Activated CD4-positive, alpha-beta T cell treated with anti-CD3 and anti-CD28 coated beads for 4 hours (primary cell): ENCODE measurements at places on chromosomes 5 and 9.

DNA sequence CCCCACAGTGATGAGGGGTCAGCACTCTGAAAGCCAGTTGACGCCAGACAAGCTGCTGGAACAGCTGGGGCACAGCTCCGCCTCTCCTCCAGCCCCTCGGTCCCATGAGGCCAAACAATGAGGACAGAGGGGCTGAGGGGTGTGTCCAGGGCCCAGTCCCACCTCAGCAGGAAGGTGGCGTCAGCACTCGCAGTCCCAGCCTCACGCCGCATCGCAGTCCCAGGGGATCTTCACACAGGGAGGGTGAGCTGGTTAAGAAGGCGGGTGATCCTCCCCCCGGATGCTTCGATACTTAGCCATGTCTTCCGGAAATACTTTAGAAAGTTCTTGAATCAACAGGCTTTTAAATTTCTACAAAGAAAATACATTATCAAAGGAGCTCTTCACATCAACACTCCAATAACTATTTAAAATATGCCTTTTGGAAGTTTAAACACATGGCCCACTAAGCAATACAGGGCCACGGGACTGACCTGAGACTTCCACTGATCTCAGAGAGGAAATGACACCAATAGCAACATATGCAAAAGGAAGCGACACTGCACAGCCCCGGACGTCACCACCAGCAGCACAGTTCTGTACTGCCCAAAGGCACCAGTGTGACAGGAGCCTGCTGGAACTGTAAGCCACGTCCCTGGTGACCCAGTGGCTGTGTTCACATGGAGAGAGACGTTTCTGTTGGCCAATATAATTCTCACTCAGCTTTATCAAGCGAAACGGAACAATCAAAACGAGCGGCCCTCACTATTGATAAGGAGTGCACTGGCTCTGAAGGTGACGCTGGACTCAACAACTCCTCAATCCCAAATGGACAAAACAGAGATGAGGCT lies 5.9 kb downstream of the MED10 start:
- no peak for DNase-seq

DNA sequence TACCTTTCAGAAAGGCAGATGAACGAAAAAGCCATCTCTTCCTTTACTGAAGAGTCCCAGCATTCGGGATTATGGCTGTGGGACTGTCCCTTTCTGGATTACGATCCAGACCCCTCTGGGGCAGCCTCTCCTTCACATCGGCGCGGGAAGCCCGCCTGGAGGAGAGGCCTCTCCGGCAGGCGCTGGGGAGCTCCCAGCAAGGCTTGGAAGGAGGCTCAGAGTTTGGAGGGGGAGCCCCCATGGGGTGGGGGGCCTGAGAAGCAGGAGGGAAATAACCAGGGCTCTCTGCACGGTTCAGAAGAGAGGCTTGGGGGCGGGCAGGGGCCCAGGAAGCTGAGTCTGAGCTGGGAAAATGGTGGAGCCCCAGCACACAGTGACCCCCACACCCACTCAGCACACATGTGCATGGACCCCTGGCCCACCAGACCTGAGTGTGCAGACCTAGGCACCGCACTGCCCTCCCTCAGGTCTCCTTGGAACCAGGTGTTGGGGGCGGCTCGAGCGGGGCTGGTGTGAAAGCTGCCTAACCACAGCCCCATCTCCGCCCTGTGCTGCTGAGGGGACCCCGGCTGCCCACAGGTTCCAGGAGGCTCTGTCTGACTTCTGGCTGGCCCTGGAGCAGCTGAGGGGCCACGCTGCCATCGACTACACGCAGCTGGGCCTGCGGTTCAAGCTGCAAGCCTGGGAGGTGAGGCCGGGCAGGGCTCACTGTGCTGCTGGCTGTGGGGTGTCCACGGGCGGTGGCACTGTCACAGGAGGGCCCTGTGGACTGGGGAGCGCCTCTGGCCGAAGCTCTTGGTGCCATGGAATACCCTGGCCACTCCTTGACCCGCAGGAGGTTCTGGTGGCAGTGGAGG lies 4.5 kb downstream of the NOXA1 start:
- DNase-seq: no peak

DNA sequence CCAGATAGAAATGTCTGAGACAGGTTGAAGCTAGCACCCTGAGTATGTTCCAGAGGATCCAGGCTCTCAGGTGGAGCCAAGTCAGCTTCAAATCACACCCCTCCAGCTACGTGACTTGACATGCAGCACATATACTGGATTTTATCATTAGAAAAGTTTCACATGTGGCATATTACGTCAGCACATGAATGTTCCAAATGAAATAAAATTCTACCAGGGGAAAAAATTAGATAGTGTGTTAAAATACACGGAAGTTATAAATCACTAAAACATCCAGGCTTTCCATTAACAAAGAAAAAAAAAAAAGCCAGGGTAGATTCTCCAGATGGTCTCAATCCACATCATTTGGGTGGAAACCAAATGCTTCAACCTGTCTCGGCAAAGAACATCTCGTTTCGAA lies 251.6 kb downstream of the MPDZ start:
- no peak for DNase-seq

GRCh38 chr5:12661617-12662370 lies 757.5 kb upstream of the CTNND2 start:
- no peak for DNase-seq

- DNase-seq: peak; percentile 82
Observed at GRCh38 chr5:172175263-172175719, 12.7 kb downstream of the STK10 start.

- DNase-seq: no peak
Observed at GRCh38 chr9:130254747-130255630, 10.6 kb upstream of the HMCN2 start.

- DNase-seq: no peak
Observed at GRCh38 chr9:76835571-76836283, 70.2 kb downstream of the PRUNE2 start.

- no peak for DNase-seq
Observed at GRCh38 chr5:138330813-138331448, 673 bp downstream of the CDC25C start.

DNA sequence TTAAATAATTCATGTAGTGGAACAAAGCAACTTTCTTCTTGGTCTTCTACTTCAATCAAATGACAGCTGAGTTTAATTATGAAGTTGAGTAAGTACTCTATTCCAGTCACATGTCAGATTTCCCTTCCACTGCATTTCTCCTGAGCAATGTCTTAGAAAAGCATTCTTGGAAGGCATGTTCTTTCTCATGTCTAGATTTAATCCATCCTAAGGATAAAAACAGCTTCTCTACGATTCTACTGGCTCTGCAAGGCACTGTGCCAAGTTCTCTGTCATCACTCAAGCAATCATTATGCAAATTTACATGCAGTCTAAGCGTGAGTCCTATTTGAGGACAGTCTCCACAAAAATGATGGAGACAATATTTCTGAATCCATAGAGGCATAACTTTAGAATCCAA lies 142.4 kb downstream of the YIPF5 start:
- DNase-seq: no peak

DNA sequence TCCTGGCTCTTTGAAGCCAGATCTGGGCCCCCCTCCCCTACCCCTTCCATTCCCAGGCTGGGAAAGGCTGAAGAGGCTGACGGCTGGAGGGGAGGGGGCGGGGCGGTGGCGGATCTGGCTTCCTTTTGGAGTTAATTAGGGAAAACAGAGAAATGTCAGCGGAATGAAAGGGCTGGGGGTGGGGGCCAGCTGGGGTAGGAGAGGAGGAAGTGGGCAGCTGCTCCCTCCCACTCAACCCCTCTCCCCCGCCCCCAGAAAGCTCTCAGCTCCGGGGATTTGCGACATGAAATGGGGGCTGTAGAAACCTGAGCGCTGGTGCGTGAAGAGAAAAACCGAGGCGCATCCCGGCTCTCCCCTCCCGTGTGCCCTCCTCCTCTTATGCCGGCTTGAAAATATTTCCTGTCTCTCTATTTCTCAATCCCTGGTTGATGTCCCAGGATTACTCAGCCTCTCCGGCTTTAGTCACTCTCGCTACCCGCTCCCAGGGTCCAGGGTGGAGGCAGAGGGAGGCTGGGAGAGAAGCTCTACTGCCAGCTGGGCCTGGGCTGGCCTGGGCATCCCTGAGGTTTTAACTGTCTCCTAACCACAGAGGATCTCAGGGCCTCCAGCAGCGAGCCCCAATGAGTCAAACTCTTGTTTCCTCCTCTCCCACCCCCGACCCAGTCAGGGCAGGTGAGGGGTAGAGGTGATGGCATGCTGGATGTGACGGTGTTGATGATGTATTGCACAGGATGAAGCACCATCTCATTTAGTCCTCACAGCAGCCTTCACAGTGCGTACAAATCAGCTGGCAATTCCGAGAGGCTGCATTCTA lies 20.1 kb downstream of the PCDHGC5 start:
- DNase-seq: no peak

DNA sequence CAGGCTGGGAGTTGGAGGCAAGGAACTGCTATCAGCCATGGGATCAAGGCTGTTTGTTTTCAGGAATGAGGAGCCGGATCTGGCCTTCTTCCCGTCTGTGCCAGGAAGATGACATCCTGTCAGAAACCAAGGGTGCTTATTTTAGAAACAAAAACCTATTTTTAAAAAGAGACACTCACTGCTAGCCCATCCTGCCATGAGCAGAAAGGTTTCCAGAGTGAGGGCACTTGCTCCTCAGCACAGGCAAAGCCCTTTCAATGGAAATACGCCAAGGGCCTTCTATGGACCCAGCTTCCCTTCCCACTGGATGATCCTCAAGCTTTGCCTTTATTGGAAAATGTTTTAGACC lies 132.6 kb upstream of the FSTL4 start:
- no peak for DNase-seq

- DNase-seq: no peak
Observed at GRCh38 chr5:159908591-159908940, 7.7 kb upstream of the ADRA1B start.

DNA sequence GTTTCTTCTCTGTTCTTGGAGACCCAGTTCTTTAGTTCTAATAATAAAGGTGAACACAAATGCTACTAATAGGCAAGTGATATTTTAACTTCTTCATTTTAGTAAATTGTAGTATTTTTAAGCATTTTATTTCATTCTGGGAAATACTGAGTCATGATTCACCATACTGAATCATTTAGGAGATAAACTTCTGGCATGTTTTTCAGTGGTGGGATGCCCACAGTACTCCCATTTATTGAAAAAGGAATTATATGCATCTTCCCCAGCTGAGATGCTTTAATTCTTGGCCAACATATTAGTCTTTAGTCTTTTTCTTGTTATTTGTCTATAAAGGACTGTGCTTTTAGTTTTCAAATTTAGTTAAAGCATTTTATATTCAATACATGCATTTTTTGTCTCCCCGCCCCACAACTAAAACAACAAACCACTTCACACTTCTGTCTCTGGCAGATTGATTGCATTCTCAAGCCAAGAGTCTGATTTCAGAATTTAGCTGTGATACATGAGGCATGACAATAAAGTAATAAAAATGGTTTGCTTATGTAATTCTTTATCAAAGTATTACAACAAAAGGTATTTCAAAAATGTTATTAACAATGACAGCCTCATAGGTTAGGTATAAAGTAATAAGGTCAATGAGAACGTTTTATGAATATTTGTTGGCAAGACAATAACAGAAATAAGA lies 125.2 kb upstream of the CDH18 start:
- no peak for DNase-seq

DNA sequence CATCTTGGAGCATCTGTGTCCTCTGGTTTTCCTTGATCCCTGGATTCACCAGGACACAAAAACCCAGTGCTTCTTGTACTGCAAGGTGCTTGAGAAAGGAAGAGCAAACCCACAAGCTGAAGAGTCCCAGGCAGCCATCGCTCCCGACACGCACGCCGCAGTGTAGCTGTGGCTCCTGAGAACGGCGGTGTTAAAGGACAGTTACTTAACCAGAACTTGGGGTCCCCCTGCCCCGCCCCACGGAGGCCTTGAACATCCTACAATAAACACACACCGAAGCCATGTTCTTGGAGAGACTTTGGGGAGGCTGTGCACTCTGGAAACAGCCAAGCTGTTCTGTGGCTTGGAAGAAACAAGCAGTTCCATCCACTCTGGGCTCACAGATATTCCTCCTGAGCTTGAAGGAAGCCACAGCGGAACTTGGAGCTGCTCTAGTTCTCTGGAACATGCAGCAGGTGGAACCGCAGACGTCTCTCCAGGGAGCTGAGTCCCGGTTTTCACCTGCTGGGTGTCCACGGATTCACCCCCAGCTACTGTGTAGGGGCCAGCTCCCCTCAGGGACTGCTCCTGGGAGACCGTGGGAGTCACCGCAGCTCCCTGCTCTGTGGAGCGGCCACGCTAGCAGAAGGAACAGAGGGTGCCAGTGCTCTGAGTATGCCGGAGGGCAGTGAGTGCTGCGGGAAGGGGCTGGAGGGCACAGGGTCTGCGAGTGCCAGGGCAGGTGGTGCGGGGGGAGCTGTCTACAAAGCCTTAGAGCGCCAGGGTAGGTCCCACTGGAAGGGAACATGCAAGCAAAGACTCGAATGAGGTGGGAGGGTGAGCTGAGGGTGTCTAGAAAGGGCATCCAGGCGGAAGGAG lies 107.3 kb downstream of the ADAMTS2 start:
- DNase-seq: no peak

DNA sequence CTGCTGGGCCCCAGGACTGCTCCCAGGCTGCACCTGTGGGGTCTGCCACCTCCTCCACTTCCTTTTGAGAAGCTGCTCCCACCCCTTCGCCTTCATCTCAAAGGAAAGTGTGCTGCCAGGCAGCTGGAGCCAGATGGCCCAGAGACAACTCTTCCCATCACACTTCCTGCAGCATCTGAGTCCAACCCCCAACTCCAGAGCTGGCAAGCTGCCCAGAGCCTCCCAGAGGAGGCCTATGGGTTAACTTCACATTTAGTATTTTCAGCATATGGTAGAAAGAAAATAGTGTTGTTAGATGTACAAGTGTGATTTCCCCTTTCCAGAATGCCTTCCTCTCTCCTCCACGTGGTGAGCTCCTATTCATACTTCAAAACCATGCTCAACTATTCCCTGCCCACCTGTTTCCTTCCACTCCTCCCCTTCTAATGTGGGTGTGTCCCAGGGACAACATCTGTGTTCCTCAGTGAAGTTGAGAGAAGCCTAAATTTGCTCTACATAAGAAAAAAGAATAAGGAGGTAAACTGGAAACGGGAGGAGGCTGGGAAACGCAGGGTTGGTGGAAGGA lies 38.6 kb upstream of the KCNMB1 start:
- DNase-seq: no peak

- no peak for DNase-seq
Observed at GRCh38 chr5:92942762-92943161, 638.3 kb downstream of the NR2F1-AS1 start.

DNA sequence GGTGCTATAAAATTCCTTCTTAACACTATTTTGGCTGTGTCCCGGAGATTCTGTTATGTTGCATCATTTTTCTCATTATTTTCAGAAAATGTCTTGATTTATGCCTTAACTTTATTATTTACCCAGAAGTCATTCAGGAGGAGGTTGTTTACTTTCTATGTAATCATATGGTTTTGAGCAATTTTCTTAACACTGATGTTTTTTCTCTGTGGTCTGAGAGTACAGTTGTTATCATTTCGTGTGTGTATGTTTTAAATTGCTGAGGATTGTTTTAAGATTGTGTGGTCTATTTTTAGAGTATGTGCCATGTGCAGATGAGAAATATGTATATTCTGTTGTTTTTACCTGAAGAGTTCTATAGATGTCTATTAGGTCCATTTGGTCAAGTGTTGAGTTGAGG lies 498.1 kb upstream of the ZNF608 start:
- no peak for DNase-seq
